ENCODE measurements at places on chromosomes 16 and 17.

- DNase-seq: no peak
These were observed 21.2 kb upstream of the HAS3 start for GRCh38 chr16:69084289-69084688.

DNA sequence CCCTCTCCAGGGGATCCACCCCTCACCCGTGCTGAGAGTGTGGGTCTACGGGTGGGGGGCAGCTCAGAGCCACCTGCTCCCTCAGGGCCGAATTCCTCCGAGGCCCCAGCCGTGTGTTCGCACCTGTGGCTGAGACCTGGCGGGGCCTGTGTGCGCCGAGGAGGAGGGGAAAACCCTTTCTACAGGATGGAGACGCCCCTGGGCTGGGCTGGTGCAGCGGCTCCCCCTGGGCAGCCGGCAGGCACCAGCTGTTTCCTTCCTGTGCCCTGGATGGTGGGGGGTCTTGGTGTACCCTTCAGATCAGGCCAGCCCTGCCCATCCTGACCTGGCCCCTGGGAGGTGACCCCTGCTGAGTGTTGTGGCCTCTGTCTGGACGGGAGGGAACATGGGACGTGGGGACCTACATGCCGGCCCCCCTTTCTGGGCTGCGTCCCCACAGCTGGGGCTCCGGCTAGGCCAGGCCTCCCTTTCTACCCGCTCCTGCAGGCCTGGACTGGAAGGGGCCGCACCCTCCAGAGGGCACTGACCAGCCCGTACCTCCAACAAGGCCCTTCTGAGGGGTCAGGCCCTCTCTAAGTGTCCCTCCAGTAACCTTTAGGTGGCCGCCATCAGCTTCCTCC lies 28.3 kb upstream of the PABPN1L start:
- DNase-seq: no peak

DNA sequence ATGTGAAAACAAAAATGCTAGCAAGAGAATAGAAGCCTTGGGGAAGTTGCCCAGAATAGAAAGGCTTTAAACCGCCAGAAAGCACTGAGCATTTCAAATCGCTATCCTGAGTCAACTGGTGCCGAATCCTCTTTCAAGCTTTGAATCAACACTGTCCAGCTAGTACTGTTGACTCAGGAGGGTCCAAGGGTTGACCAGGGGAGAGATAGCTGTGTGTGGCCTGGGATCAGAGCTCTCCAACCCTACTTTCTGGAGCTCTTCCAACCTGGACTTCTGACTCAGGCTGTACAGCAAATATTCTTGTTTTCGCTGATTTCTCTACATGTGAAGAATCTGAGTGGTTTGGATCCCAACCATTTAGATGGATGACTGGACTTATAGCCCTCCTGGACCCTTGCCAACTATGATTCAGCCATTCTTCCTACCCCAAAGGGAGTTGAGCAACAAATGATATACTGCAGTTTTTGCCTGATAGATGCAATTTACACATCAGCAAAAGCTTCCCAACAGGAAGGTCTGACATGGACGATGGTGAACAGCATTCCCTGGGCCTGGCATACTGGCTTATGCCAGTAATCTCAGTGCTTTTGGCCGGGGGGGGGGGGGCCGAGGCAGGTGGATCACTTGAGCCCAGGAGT lies 154.0 kb upstream of the SDK2 start:
- peak; percentile 28 for DNase-seq

DNA sequence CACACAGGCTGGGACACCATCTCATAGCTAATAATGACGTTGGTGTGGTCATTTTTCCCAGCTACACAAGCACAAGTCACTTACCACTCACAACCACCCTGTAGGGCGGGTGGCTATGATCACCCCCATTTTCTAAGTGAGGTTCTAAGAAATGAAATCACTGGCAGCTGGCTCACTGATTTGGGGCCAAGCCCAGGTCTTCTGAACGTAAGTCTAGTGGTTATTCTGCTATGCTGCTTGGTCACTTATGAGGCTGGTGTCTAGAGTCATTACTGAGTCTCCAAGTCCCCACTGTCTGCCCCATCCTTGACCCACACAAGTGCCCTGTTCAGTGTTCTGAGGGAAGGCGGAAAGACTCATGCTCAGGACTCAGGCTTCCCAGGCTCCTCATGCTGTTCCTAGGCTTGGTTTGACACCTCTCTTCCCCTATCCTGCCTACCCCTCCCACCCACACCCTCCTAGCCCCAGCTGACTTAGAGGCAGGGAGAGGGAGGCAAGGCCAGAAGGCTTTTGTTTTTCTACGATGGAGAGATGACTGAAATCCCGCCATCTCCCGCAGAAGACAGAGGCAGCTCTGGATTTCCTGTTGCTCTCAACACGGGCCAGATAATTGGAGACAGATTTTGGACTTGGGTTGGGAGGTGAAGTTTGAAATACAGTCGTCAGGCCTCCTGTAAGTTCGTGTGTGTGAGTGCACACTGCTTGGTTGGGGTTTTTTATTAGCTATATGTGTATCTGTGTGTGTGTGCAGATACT lies 32.2 kb downstream of the FZD2 start:
- no peak for DNase-seq

DNA sequence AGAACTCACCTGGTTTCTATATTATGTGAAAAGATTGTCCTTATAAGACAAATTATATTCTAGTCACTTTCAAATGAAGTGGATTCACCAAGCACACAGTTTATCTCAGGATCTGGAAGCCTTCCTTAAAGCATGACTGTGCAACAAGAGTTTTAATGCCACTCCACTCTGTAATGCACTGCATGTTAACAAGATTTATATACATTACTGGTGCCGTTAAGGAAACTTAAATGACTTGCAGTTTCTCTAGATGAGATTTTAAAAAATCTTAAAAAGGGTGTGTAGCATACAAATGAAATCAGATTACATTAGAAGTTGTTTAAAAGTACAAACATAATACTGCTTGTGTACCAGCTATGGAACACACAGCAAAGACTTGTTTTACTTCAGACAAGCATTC lies 150.8 kb downstream of the SNX11 start:
- DNase-seq: no peak

GRCh38 chr17:77315010-77315409 lies 174.2 kb downstream of the SEC14L1 start:
- no peak for DNase-seq

GRCh38 chr16:55297062-55297909 lies 26.7 kb upstream of the IRX6 start:
- DNase-seq: no peak

DNA sequence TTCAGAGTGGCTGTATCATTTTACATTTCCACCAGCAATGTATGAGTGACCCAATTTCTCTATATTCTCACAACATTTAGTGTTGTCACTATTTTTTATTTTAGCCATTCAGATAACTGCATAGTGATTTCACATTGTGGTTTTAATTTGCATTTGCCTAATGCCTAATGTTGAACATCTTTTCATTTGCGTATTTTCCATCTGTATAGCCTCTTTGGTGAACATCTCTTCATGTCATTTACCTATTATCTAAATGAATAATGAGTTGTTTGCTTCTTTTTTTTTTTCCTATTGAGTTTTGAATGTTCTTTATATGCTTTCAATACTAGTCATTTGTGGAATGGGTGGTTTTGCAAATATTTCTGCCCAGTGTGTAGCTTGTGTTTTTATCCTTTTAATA lies 120.9 kb upstream of the CPHXL start:
- DNase-seq: no peak

- no peak for DNase-seq
These were observed 29.0 kb upstream of the ASIC2 start for GRCh38 chr17:33322063-33322462.

DNA sequence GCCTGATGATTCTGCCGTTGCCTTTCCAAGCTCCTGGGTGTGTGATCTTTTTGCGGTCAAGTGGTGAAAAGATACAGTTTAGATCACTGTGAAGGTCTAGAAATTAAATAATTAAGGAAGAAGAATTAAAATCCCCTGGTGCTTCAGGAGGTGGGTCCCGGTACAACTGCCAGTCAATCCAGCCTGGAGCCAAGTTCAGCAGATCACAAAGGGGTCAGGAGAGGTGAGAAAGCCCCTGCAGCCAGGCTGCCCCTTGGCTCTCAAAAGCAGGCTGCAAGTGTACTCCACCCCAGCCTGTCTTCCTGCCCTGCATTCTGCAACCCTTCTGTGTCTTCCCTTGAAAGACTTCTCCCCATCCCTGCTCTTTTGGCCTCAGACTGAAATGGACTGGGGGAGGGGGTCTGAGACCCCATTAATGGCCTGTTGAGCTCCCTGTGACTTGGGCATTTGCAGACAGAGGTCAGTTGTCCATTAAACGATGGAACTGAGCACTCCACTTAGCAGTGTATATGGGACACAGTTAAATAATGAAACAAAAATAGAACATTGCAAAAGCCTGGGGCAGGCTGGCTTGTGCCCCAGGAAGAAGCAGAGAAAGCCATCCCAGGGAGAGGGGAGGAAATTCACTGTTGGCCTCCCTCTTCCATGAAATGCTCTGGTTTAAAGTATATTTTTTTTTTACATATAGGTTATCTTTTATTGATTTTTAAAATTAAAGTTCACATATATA lies 15.1 kb downstream of the CACNG5 start:
- DNase-seq: no peak

GRCh38 chr16:3171181-3171854 lies 16.7 kb upstream of the OR1F1 start:
- no peak for DNase-seq

DNA sequence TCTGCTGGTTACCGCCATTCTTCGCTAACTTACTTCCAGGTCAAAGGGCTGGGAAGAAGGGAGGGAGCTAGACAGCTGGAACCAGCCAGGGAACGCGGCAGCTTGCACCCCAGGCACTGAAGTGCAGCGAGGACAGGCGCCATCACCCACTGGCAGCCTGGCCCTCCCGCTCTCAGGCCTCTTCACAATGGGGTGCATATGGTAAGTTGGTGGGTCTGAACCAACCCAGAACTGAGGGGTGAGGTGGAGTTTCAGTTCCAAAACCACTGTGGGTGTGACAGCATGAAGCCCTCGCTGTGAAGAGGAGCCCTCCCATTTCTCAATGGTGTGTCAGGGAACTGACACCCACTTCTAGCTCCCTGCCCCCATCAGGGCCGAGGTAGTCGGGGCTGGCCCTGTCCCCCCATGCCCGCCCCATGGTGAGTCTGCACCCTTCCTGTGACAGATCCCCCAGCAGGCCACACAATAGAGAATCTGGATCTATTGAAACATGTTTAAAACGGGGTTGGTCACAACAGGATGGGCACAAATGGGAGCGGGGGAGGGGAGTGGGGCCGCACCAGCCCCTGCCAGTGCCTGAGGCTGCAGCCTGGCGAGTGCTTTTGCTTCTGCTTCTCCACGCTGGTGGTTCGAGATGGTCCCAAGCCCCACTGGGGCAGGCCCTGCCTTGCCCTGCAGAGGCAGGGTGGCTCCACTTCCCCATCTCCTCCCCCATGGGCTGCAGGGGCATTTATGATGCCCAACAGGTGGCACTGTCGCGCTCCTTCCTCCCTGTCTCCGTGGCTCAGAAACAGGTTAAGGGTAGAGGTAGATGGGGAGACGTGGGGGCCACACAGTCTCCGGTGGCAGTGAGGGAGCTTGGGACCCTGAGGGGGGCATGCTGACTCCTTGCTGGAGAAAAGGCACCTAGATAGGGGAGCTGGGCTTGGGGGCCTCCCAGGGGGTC lies 2.3 kb downstream of the LIMD2 start:
- peak; percentile 17 for DNase-seq

DNA sequence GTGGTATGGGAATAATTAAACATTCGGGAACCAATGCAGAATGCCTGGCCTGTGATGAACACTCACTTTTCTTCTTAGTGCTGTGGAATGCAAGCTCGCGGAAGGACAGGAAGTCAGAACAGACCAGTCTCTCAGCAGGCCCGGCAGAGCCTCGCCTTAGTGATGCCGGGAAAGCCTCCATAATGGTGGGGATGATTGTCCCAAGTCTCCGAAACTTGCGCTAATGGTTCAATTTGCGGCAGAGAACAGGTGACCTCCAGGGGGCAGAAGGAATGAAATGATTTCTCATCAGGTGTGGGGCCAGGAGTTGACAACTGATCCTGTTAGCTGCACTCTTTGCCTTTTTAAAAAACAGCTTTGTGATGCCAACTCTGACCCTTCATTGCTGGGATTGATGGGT lies 170.6 kb downstream of the GSG1L start:
- DNase-seq: no peak

- no peak for DNase-seq
These were observed 22.1 kb downstream of the FCSK start for GRCh38 chr16:70476272-70477020.

DNA sequence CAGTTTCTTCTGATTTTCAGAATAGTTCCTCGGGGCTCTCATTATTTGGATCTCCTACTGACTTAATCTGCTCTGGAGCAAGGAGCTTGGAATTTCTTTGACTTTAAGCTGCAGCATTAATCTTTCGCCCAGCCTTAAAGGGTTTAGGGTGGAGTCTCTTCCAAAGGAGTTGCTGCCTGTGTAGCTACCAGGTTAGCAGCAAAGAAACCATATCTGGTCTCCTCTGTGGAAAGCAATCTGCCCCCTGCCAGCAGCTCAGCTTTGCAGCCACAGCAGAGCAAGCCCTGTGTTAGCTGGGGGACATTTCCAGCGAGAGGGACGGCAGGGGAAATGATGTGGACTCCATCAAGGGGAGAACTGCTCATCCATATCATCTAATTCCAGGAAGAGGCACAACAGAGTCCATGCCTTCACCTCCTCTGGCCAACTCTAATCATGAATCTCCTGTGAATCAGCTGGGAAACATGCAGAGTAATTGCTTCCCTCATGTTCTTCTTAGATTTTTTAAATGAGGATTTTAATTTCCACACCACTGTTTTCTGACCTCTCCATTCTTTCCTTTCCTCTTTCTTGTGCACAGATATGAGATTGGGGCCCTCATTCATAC lies 827.6 kb upstream of the CA10 start:
- no peak for DNase-seq

GRCh38 chr17:19333132-19333440 lies 29.4 kb downstream of the B9D1 start:
- no peak for DNase-seq

DNA sequence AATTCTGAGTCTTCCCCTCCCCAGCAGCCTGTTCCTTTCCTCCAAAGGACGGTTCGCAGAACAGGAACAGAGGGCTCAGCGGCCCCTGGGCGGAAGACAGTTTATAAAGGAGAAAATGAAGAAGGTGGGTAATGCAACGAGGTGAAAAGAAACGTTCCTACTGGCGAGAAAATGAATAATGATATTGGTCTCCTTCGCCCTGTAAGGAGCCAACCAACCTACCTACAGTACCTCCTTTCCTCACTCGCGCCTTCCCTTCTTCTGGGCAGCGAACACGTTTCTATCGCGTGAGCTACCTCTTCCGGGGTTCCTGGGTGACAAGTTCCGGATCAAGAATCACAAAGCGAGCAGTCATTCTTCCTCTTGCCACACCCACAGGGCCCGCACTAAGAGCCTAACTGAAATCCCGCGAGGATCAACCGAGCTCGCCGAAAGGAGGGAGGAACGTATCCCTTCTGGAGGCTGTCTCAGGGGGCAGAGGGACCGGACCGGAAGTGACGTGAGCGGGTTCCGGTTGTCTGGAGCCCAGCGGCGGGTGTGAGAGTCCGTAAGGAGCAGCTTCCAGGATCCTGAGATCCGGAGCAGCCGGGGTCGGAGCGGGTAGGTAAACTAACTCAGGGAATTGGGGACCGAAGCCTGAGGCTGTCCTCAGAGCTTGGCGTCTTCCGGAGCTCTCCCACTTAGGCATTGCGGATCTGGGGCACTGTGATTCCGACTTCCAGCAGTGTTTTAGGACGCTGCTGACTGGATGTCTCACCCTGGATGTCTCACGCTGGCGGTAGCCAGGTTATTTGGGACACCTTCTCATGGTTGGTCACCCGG lies at the start of the genes PTRH2 and VMP1:
TSS of gene PTRH2 (minus strand) at position 282 of the 822 bp plus-strand sequence. CDS start 9,452 bp downstream, outside the sequence.
TSS of gene VMP1 (plus strand) at position 506 of the 822 bp plus-strand sequence. CDS start 23,793 bp downstream, outside the sequence.
- DNase-seq: peak; percentile 99

- DNase-seq: no peak
These were observed 16.1 kb downstream of the CMC2 start for GRCh38 chr16:80990577-80990976.
